Purkinje cell (primary cell): ENCODE measurements at places on chromosomes 5 and 9. TPM values are rescaled to one million over a fixed set of nuclear protein-coding genes. Genes with fewer than 3 reads are reported as not detected.

The SPOCK1 gene
- polyA plus RNA-seq, result 98.6 and 103 TPM in 2 replicates

The SPINK7 gene
- not detected in 2 replicates for polyA plus RNA-seq

The SLC6A7 gene
- polyA plus RNA-seq, result 0.65 TPM in 1 of 2 replicates, not detected in the other

The BARX1 gene
- polyA plus RNA-seq, result not detected in 2 replicates

The SV2C gene
- 50.4 and 53.8 TPM in 2 replicates for polyA plus RNA-seq

The IRX1 gene
- not detected in 2 replicates for polyA plus RNA-seq
